Naive thymus-derived CD8-positive, alpha-beta T cell (primary cell): ENCODE measurements at places on chromosomes 12 and 14. TPM values are rescaled to one million over a fixed set of nuclear protein-coding genes. Genes with fewer than 3 reads are reported as not detected.

DMAC2L gene
- polyA plus RNA-seq: 19.4 TPM

LUM gene
- not detected for polyA plus RNA-seq

RDH16 gene
- 0.08 TPM for polyA plus RNA-seq

LRRC9 gene
- not detected for polyA plus RNA-seq

KCNK10 gene
- not detected for polyA plus RNA-seq

LPAR5 gene
- polyA plus RNA-seq: 7.9 TPM

PTHLH gene
- polyA plus RNA-seq: not detected

PAH gene
- polyA plus RNA-seq: not detected

PZP gene
- polyA plus RNA-seq: 0.29 TPM
